Suprapubic skin (tissue), 4 donors: ENCODE measurements at places on chromosomes 3 and 15. TPM values are rescaled to one million over a fixed set of nuclear protein-coding genes. Genes with fewer than 3 reads are reported as not detected.
A peak's percentile ranks its signal among the peaks of the same experiment; 100 is the strongest.

DNA sequence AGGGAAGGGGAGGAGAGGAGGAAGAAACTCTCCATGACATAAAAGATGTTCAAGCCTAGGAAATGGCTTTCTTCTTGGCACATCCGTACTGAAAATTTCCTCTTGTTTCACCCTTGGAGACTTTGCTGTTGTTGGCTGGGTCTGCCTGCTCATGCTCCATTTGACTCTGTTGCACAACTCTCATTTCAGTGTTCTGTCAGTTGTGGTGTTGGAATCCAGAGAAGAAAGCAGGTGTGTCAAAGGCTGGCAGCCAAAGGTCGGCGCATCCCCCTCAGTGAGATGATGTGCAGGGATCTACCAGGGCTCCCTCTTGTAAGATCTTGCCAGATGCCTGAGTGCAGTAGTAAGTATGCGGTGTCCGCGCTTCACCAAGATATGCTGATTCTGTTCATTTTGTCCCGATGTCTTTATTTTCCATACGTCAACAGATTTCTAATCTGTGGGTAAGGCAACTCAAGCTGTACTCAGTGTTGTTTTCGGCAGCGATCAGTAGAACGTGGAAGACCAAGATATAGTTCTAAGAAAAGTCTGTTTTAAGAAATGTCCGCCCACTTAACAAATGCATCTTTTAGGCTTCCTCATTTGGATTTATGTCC is 265.2 kb upstream of the GOLGA6L4 start:
- no peak for DNase-seq

- DNase-seq: peak; percentile 48
Measured at GRCh38 chr3:139318431-139318816, 25.4 kb upstream of the MRPS22 start.

DNA sequence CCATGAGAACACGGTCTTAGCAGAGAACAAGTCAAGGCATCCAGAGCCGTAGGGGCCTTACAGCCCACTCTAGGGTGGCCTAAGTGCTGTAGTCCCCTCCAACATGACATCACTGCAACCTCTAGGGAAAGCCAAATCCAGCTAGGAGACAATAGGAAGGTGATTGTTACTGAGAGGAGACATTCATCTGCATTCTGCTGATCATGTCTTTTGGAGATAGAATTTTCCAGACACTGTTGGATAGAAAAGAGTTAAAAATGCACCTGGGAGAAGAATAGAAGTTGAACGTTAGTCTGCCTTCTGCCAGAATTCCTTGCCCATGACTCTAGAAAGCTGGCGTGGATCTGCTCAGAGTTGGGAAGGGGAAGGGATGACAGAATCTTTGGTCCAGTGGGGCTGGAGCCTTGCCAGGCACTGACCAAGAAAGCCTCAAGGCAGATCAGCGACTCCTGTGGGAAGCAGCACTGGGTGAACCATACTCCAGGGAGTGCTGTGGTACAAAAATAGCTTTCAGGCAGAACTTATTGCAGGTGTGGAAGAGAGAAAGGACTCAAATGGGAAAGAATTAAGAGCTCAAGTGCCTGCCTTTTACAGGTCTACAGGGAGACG is 44.8 kb upstream of the RAF1 start:
- DNase-seq: no peak

DNA sequence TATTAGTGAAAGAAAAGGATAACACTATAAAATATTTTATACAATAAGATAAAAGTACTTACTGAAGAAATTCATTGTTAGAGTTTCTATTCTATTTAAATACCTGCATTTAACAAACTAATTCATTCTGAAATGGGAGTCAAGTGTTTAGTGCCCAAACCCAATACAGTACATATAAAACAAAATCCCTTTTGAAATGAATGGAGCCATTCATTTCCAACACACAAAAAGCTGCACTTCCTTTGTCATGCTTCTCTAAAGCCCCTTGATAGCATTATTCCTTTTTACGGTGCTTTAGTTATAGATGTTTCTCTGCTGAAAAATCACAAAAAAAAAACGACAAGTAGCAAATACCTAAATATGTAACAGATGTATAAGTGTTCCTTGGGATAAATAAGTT is 596.3 kb downstream of the ZIC1 start:
- DNase-seq: no peak

DNA sequence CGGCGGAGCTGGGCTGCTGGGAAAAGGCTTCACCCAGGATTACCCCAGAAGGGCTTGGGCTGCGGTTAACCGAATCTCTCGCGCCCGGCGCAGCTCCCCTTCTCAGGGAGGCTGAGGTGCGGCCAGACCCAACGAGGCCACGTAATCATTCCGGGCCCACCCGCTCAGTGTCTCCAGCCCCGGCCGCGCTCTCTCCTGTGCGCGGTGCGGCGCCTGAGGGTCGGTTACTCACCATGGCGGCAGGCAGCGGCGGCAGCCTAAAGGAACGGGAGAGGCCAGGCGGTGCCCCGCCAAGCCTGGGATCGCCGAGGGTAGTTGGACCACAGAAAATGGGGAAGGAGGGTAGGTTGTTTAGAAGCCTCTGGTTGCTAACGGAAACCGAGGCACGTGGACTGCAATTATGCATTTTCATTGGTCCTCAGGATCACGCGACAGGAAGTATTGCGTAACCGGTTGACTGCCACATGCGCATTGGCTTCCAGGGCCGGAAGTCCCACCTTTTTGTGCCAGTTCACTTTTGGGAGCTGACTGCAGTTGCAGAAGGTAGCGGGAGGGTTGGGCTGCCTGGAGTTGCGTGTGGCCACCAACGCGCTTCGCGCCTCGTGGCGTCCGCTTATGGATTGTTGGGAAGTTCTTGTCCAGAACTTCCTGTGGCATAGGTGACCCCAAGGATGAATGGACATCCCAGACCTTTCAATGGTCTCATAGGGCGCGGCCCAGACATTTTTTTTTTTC is at the start of gene LZTFL1:
LZTFL1 (minus strand) TSS at position 363 of the 735 bp plus-strand sequence; CDS start at position 235, 128 bp downstream.
- peak; percentile 96 for DNase-seq

GABRG3 gene
- 0.97 TPM for total RNA-seq

GNB4 gene
- 77.6 TPM for total RNA-seq

EPHA3 gene
- total RNA-seq: 0.89 TPM

DNA sequence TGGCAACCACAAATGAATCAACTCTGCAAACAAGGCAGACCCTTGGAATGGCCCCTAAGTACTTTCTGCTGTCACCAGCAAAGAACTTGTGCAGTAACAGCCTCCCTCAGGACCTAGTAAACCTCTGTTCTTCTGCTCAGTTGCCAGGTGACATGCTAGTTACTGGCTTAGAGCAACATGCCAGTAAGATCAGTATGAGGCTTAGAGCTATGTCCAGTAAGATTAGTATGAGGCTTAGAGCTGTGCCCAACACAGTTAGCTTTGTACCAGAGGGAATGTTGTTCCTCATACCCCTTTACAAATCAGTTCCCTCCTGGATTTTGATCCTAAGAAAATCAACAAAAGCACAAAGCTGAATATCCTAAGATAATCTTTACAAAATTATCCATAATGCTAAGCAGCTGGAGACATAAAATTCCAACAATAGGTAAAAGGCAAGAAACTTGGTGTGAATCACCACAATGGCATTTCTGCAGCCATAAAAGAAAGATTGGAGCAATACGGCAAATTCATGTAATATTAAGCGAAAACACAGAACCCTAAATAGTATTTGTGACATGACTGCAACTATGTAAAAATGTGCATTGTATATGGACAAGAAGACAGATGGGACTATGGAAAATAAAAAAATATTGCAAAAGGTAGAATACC is 107.3 kb upstream of the LPP start:
- DNase-seq: no peak

LRTM1 gene
- not detected for total RNA-seq

DNA sequence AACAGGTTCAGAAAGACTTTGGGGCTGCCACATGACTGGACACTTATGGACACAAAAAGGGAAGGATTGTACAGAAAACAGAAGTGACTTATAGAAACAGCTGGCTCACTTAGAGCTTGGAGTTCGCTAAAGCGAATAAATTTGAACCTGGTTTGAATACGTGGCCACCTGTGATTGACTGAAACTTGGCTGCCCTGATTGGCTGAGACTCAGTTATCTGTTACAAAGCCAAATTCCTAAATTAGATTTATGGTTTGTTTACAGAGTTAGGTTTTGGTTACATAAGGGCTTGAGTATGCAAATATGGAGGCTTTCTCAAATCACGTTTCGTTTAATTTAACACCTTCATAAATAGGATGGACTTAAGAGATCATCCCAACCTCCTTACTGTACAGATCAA is 270.2 kb downstream of the THSD4 start:
- no peak for DNase-seq

CHRNA7 gene
- total RNA-seq: 1.1 TPM

PRSS50 gene
- total RNA-seq: not detected
